ENCODE measurements at places on chromosomes 3 and 15.

GRCh38 chr3:60125686-60126085 is 1075.9 kb upstream of the CFAP20DC start:
- no peak for DNase-seq

- DNase-seq: no peak
These were observed 307.7 kb downstream of the TUSC7 start for GRCh38 chr3:117017135-117017894.

- no peak for DNase-seq
These were observed 270.0 kb upstream of the TPRG1 start for GRCh38 chr3:188901671-188902287.

DNA sequence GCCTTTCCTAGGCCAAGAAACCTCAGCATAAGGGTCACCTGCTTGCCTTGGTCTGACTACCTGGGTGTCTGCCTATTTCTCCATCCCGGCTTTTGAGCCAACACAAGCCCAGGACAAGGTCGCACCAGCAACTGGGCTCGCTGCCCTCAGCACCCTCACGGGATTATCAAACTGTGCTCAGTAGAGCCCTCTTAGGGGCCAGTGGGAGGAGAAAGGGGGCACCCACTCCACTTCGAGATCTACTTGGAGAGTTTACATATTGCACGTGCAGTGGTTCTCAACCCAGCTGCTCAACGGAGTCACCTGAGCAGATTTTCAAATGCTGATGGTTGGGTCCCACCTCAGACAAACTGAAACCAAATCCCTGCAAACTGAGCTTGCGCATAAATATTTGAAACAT is 31.1 kb downstream of the TSPAN3 start:
- DNase-seq: no peak

- DNase-seq: no peak
These were observed 11.8 kb upstream of the LIPC start for GRCh38 chr15:58419803-58420524.

DNA sequence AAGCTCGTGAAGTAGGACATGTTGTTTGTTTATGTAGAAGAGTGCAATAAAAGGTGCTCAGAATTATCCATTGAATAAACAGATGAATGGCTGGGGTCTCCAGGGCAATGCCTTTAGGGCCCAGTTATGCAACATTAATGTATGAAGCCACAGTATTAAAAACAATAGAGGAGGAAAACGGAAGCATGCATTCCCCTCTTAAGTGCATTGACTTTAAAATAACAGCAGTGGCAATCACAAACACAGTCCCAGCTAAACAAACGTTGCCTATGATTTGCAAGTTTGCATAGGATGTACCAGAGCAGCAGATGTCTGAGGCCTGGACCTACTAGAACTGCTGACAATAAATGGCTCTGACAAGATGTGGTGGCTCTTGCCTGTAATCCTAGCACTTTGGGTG is 60.6 kb upstream of the GCNT3 start:
- DNase-seq: no peak

- DNase-seq: no peak
These were observed 111.5 kb downstream of the FILIP1L start for GRCh38 chr3:100002599-100003350.

- no peak for DNase-seq
These were observed 20.0 kb upstream of the TEX55 start for GRCh38 chr3:119125742-119126504.

- no peak for DNase-seq
These were observed 464.1 kb upstream of the ARHGEF26 start for GRCh38 chr3:153657046-153657445.

DNA sequence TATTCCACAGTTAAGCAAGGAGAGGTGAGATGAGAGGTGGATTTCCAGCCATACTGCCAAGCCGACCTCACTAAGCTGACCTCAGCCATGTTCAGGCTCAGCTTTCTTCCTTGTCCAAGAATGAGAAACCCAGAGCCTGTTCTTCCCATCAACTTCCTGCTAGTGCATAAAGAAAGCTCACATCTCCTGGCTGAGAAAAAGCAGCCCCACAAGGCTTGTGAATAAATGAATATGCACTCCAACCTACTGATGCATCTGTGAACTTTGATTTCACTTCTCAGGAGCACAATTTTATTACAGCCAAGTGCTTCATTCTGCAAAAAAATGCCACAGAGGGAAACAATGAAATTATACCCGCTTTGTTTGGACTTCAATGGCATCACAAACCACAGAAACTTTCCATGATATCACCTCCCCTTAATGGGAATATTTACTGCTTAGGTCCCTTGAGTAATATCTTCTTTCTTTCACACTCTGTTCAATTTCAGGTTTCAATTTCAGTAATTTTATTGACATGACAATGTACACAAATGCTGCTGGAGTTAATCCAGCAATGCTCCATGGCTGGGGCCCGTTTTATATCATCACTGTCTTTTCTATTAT is 437.0 kb upstream of the PPP2R3A start:
- DNase-seq: no peak

DNA sequence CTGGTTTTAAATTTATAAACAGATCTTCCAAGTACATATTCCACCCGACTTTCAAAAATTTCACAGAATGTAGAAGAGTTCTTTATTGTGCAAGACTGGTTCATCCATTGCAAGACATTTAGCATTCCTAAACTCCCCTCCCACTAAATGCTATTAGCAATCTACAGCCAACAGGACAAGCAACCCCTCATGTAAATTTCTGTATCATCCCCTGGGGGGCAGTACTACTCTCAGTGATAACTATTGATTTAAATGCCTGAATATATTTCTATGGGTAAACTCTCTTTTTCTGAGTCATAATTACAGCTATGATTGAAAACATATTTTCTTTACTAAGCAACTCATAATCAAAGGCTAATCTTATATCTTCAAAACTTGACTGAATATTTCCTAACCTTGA is 10.7 kb upstream of the SLC15A2 start:
- DNase-seq: no peak

DNA sequence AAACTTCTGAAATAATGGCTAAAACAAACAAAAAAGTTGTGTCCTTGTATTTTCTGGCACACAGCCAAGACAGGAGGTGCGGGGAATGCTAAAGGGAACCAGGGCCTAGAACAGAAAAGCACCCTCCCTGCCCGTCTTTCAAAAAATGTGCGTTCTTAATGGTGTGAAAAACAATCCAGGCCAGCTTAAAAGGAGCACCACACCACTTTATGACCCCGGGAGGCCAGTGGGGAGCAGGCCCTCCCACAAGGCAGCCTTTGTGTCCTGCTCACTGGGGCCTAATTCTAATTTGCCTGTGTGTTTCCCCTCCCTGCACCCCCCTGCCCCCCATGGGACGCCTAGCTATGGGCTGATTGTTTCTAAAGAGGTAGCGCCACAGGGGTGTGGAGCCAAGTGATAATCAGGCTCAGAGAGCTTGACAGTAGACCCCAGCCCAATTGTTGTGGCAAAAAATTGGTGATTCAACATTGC is 181.4 kb downstream of the GREM1 start:
- peak; percentile 43 for DNase-seq

DNA sequence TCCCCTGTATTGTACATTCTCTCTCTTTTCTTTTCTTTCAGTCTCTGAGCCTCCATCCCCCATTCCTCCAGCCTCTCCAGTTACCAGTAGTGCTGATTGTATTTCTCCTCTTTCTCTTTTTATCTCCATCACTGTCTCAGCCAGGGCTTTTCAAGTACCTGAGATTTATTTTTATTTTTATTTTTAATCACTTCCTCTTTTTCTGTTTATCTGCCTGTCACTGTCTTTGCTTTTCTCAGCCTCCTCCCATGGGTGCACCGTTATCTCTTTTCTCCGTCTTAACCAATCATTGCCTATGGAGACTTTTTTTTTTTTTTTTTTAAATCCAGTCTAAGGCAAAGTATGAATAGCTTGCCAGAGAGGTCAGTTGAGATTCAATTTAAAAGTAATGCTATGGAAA is 359.3 kb downstream of the GAP43 start:
- DNase-seq: no peak

- DNase-seq: no peak
These were observed 82.8 kb downstream of the EBLN2 start for GRCh38 chr3:73144276-73144675.

- no peak for DNase-seq
These were observed 31.1 kb downstream of the EIF1B start for GRCh38 chr3:40340541-40341170.

- no peak for DNase-seq
These were observed 59.6 kb downstream of the MAGI1 start for GRCh38 chr3:65979162-65979561.

DNA sequence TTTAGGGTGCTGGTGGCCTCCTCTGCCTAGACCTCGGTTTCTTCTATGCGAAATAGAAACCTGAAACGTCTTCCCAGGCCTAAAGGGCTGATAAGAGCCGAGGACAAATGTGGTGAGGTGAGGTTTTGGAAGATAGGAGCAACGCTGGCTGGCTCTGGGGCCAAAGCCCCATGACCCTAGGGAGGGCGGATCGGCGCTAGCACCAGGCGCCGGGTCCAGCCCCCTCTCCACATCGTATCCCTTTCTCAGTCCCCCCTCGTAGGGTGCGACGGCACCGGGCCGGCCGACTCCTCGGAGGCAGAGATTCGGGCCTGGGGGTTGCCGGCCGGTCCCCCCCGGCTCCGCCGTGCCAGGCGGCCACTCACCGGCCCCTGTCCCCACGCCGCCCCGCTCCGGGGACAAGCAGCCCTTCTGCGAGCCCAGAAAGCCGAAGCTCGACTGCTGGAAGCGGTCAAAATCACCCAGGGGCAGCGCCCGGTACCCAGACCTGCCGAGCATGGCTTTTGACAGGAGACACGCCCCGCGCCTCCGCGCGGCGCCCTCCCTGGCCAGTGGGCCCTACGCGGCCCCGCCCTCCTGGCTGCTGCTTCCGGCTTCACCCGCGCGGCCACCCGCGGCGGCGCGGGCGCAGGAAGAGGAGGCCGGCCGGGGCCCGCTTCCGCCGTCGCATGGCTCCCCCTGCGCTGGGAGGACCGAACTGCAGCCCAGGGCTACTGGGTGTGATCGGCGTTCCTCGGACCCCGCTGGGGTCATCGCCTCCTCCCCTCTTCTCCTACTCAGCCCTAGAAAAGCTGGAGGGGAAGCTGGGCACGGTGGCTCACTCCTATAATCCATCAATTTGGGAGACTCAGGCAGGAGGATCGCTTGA is at the start of gene STOML1:
STOML1 (minus strand) TSS at position 570 of the 868 bp plus-strand sequence; CDS start at position 498, 72 bp downstream.
- peak; percentile 96 for DNase-seq

DNA sequence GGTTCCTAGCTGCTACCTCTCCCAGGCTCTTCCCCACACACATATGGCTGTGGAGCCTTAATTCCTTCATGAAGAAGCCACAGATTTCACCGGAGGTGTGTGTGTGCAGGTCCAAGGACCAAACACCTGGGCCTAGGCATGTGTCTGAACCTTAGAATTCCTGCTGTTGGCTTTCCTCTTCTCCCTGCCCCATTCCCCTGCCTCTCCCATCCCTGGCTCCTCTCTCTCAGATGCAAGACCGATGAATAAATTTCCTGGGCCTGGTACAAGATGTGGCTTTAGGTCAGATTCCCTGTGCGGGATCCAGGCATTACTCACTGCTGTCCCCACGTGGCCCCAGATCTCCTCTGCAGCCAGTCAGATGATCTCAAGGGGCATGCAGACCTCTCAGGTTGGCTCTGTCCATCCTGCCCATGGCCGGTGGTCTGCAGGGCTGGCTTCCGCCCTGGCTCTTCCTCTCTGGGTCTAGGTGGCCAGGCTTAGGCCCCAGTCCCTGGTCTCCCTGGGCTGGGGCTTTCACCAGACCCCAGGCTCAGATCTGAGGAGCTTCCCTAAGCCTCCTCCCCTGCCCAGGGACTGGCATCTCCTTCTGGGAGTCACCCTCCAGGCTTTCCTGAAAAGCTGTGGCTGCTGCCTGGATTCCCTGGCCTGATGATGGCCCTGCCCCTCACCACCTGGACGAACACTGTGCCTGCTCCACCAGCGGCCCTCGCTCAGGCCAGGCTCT is 20.5 kb downstream of the CCR9 start:
- DNase-seq: no peak

- no peak for DNase-seq
These were observed 17.9 kb downstream of the ARHGEF3 start for GRCh38 chr3:56783644-56784447.

All from aorta (tissue), 5 donors.